Esophagus squamous epithelium (tissue), 5 donors: ENCODE measurements at places on chromosomes 6 and 20.

- DNase-seq, result no peak
Observed at GRCh38 chr6:148414836-148415235, 72.2 kb downstream of the SASH1 start.

- no peak for DNase-seq
Observed at GRCh38 chr6:110484321-110484720, 7.9 kb upstream of the SLC22A16 start.

GRCh38 chr6:1821513-1822183 lies 211.9 kb downstream of the FOXC1 start:
- no peak for DNase-seq

GRCh38 chr6:45422503-45423110 lies 44.9 kb upstream of the SUPT3H start:
- DNase-seq, result no peak

DNA sequence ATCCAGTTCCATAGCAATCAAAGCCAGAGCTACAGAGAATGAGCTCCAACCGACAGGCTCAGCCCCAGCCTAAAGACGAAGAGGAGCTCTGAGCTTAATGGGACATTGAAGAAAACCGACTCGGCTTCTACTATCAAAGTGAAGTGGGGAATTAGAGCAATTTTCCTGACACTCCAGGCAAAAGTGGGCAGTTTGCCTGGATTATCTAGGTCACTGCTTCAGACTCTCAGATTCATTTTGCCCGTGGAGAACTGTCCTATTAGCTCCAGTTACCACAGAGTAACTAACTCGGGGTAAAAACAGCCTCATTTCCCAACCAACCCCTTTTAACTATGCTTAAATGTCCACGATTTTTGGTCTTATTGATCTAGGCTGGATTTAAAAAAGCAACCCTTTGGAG lies 592.1 kb upstream of the NRSN1 start:
- no peak for DNase-seq

DNA sequence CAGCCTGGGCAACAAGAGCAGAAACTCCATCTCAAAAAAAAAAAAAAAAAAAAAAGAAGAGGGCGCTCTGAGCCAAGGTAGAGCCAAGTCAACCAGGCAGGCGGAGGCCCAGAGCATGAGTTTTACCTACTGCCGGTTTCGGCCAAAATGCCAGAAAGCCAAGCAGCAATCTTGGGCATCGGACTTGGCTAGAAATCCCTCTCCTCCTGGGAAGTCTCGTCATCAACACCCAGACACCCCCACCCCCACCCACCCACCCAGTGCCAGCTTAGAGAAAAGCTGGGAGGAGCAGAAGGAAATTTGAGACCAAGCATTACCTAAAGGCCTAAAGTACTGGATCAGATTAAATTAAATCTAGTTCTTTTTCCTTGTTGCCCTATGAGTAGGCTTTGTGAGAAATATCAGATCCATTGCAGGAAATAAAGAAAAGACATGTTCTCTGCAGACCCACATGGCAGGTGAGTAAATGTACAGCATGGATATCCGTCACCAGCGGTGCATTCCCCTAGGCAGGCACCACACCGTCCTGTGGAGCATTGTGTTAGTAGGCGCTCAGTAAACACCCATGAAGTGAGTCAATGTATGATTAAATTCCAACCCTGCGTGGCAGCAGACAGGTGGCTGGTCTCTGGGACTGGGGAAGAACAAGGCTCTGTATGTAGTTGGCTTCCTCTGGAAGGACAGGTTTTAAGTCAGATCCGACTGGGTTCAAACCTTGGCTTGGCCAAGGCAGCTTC lies 21.0 kb downstream of the RIPOR3 start:
- no peak for DNase-seq

- no peak for DNase-seq
Observed at GRCh38 chr20:61977419-61977786, 88.3 kb downstream of the TAF4 start.

DNA sequence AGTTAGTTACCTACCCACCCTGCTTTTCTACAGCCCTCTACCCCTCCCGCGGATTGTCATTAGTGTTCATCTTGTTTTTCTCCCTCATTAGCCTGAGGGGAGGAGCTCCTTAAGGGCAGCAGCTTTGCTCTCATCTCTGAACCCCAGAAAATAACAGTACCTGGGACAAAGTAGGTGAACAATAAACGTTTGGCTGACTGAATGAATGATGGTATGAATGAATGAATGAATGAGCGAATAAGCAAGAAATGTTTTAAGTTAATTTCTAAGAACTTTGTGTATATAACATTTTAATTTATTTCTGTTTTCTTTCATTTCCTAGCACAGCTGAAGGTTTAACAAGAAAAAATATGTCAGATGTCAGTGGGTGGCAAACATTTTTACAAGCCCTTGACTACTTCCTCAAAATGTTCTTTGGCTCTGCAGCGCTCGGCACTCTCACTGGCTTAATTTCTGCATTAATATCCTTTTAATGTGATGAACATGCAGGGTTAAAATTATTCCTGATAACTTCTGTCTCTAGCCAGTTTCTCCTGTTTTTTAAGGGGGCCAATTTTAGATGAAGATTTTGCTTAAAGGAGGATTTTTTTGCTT lies 50.1 kb downstream of the SLC9A8 start:
- no peak for DNase-seq

GRCh38 chr6:165722022-165722421 lies 59.0 kb upstream of the PDE10A start:
- no peak for DNase-seq

DNA sequence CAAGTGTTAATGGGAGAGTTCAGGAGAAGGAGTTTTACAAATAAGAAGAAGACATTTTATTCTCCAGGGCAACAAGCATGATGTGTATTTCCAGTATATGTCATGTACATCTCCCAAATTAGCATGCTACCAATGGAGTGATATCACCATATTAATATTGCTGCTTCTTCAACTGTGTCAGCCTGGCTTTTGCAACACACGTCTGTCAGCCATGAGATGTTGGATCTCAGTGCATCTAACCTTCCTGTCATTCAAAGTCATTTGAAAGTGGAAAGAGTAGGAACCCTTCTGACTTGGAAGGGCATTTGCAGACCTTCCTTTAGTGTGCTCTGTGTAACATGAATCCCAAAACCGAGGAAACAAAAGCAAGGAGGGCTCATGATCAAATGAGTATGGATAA lies 284.1 kb downstream of the ZNF217 start:
- no peak for DNase-seq

DNA sequence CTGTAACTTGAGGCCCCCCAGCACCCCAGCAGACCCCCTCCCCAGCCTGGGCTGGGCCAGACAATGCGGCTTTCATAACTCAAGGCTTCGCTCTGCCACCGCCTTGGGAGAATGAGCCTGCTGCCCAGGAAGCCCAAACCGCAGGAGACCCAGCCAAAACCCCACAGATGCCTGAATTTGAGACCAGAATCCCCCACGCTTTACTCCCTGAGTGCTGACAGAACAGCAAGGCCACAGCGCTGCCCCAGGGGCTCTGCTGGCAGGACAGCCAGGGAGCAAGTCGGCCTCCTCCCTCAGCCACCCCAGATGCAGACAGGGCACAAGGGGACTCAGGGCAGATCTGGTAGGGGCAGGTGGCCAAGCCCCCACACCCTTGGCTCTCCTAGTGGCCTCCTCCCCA lies 2.2 kb downstream of the MDFI start:
- DNase-seq, result no peak

DNA sequence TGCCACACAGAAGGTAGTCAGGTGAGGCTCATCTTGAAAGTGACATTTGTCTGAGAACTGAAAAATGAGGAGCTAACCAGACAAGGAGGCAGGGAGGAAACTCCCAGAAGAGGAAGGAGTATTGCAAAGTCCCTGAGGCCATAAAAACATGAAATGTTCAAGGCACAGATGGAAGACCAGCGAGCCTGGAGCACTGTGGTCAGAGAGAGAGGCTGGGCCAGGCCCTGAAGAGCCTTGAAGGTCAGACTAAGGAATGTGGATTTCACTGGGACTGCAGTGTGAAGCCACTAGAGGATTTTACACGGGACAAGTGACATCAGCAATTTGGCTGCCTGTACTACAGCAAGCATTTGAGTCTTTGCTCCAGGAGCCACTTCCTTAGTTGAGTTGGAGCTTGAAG lies 21.1 kb upstream of the TMEM181 start:
- DNase-seq, result no peak

- no peak for DNase-seq
Observed at GRCh38 chr20:50734730-50735679, 3.6 kb downstream of the PARD6B start.

GRCh38 chr20:4160761-4161305 lies 145.5 kb upstream of the RNF24 start:
- DNase-seq, result no peak

GRCh38 chr20:31414381-31414780 lies 8.4 kb upstream of the DEFB121 start:
- no peak for DNase-seq

DNA sequence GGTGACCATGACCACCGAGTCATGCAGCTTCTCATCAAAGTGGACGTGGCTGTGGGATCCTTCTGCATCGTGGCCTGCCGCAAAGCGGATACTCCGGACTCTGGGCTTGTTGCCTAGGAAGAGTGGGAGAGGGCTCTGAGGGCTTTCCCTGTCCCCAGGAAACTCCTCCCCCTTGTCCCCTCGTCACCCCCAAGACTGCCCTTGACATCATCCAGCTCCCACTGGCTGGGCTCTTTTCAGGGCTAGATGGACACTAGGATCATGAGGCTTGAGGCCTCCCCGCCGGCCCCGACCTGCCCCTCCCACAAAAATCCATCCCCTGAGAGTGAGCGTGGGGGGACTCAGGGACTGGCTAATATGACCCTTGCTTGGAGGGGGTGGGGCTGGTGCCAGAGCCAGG lies 9.0 kb downstream of the ADISSP start:
- no peak for DNase-seq

GRCh38 chr6:52929321-52930164 lies 20.0 kb upstream of the GSTA3 start:
- no peak for DNase-seq

DNA sequence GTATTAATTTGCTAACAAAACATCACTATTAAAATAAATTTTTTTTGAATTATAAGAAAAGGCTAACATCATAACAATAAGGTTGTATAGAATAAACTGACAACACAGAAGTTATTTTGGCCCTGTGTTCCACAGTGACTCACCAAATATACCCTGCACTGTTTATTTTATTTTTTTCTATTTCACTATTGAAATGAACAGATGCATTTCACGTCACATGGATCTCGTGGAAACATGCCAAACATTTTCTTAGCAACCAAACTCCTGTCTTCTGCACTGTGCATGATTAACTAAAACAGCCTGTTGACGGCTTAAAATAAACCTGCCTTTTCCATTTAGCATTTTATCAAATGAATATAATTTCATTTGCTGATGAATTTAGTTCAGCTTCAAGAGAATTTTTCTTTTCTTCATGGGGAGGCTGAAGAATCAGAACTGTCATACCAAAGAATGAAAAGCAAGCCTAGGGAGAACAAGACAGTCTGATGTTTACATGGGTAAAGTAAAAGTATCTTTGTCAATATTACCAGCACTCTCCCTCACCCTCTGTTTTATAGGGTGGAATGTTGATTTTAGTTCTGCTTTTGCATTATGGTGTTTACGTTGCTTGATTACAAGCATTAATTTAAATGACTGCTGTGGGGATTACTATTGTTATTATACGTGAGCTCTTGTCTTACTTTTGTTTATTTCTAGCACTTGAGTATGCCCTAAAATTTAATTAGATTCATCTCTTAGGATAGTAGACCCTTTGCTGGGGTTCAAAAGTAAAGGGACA lies 115.3 kb downstream of the LCA5 start:
- DNase-seq, result no peak

DNA sequence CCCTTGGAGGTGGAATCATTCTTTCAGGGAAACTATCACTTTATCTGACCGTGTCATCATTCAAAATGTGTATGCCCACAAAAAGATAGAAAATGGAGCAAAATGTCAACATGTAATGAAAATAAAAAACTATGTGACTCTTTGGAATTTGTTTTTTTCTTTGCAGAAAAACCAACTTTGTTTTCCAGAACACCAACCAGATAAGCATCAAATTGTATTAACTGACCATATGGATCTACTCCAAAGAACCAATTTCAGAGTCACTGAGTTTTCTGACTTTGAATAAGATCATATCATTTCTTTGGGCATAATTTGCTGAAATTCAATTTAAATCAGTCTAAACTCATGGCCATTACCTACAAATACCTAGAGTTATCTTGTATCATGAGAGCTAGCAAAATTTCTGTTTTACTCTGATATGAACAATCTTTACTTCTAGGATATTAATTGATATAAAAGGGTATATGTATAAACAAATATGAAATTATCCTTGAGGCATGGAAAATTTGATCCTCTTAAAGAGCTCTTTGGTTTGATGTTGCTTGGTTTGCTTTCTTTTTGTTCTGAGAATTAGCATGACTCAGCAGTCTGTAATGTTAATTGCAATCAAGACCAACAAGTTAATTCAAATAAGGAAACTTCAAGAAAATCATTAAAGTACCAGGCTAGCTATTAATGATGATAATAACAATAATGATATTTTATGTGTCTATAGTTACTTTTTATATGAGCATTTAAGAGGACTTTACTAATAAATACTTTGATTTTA lies 444.4 kb upstream of the MARCKS start:
- DNase-seq, result no peak

GRCh38 chr20:3072530-3073250 lies 1.3 kb downstream of the OXT start:
- DNase-seq, result no peak

GRCh38 chr20:9246731-9247130 lies 177.8 kb downstream of the PLCB4 start:
- DNase-seq, result no peak

GRCh38 chr6:157200611-157201010 lies 122.7 kb downstream of the TMEM242 start:
- DNase-seq, result no peak

DNA sequence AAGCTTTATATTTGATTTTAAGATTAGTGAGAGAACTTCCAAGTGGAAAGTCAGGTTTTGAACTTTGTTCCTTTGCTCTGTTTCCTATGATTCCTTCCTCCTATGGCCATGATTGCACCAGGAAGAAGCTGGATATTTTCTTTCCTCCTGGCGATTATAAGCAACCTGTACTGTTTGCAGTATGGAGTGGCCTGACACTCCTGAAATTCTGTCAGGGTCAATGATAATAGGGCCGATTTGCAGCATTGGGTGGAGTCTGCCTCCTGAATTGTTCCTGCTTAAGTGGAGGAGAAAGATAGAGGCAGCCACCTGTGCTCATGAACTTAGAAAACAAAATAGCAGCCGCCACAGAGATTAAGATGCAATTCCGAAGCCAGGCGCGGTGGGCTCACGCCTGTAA lies 9.8 kb upstream of the FAM217A start:
- DNase-seq, result no peak

- no peak for DNase-seq
Observed at GRCh38 chr6:87336367-87336766, 7.3 kb upstream of the GJB7 start.

DNA sequence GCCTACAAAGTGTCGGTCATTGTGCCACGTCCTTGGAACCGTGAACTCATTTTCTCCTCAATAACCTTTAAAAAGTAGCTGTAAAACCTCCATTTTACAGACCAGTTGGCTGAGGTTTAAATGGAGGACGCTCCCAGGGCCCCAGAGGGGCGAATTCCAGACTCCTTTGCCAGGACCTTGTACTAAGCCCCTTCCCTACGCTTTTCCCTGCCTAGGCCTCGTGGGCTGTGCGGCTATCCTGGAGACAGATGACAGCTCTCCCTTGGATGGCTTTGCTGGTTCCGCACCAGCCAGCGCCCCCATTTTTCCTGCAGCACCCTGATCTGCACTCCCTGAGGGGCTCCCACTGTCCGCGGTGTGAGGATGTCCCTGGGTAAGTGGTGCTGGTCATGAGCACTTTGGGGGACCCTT lies 12.1 kb upstream of the SNHG17 start:
- DNase-seq, result no peak
